Ovary (tissue), 10 donors: ENCODE measurements at places on chromosomes 4 and X. TPM values are rescaled to one million over a fixed set of nuclear protein-coding genes. Genes with fewer than 3 reads are reported as not detected.

INTS12 gene
- 18.5 TPM for total RNA-seq

NLGN4X gene
- 27.5 TPM for total RNA-seq

USP46 gene
- 26.9 TPM for total RNA-seq

IL2RG gene
- 1.1 TPM for total RNA-seq

TCEAL5 gene
- 4.0 TPM for total RNA-seq

FIP1L1 gene
- 60.3 TPM for total RNA-seq

ARMCX4 gene
- total RNA-seq = 27.6 TPM

CD40LG gene
- not detected for total RNA-seq

WWC2 gene
- 32.7 TPM for total RNA-seq

EGF gene
- not detected for total RNA-seq

ZNF630 gene
- total RNA-seq = 4.3 TPM

CUL4B gene
- 52.8 TPM for total RNA-seq

EFHC2 gene
- 6.1 TPM for total RNA-seq

DNA sequence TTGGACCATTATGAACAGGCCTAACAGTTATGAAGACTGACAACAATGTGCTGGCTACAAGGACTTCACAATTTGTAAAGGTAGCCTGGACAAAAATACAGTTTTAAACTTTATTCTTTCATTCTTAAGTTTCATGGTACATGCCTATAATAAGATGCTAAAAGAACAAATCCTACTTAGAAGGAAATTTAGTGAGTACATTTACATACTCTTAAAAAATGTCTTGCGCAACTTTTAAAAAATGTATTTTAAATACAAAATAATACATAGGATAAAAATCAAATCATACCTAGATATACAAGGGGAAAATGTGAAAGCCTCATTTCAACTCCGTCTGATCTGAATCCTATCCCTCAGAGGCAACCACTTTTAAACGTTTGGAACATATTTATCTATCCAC, 200.7 kb upstream of the SPIN4 start:
- no peak for DNase-seq

GRCh38 chrX:12610079-12610478, 181.1 kb upstream of the PRPS2 start:
- DNase-seq = no peak

GRCh38 chr4:98430708-98431403, 169.7 kb downstream of the RAP1GDS1 start:
- no peak for DNase-seq

GRCh38 chr4:128615197-128615596, 194.3 kb upstream of the JADE1 start:
- DNase-seq = no peak

DNA sequence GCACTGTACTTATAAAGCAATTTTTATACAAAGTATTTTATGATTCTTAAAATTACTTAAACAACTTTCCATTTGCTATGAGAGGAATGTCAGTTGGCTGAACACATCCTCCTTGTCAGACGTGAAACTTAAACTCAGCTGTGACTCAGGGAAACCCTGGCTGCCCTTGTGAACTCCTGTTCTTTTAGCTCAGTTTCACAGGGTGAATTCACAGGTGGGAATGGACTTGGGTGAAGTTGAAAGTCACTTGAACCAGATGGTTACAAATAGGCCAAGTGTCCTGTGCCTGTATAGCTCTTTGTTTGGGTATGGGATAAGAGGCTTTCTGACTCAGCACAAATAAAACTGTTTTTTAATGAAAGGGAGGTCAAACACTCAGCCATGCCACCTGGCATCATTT, 67.4 kb upstream of the FAM47B start:
- no peak for DNase-seq

DNA sequence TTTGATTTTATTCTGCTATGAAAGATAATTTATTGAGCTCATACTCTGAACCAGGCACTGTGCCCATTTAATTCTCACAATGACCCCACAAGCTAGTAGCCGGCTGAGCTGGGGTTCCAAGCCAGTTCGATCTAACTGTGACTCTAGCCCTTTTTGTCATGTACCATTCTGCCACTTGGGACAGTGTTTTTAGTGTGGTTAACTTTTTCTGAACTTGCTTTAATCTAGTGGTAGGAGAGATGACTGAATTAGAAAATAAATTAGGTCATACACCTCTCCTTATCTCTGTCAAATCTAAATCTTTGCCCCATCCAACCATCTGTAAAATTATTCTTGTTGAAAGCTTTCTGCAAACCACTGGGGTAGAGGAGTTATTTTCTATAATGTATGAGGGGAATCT, 136.0 kb downstream of the CBR4 start:
- DNase-seq = no peak

GRCh38 chrX:33721927-33722326, 410.2 kb downstream of the FAM47A start:
- no peak for DNase-seq

DNA sequence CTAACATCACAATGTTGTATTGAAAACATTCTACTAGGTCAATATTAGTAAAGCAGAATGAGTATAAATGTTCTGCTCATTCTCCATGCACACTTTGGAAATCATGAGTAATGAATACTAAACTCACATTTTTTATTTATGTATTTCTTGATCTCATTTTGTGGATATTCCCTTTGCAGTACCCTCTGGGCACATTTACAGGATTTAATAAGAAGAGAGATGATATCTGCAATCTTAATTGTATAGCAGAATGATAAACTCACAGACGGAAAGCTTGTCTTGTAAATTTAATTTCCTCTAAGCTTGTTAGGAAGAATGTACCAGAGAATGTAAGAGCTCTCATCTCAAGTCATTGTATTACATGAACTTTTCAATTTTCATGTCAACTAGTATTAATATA, 1279.7 kb downstream of the PCDH7 start:
- no peak for DNase-seq

DNA sequence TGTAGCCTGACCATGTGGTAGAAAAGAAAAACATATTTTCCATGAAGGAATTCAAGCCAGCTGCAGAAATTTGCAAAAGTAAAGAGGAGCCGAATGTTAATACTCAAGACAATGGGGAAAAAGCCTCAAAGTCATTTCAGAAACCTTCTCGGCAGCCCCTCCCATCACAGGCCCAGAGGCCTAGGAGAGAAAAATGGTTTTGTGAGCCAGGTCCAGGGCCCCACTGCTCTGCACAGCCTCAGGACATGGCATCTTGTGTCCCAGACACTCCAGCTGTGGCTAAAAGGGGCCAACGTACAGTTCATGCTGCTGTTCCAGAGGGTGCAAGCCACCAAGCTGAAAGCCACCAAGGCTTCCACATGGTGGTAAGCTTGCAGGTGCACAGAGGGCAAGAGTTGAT, 50.9 kb upstream of the BBS12 start:
- DNase-seq = no peak

DNA sequence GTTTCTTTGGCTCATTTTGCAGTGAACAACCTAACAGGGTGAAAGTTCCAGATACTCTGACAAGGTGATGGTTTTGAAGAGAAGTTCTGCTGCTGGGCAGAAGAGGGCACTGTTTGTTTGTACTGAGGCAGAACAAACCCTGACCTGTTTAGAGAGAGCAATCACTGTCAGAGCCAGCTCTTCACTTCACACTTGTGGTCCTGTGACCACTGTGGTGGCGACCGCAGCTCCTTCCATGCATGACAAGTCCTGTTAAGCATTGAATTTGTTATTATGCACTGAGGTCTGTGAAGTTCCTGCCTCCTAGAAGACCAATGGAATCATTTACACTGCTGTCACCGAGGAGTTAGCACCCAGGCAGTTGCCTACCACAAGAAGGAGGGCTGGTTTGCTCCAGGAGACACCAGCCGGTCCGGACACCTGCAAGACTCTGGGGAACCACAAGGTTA, 86.6 kb downstream of the ZNF330 start:
- no peak for DNase-seq

DNA sequence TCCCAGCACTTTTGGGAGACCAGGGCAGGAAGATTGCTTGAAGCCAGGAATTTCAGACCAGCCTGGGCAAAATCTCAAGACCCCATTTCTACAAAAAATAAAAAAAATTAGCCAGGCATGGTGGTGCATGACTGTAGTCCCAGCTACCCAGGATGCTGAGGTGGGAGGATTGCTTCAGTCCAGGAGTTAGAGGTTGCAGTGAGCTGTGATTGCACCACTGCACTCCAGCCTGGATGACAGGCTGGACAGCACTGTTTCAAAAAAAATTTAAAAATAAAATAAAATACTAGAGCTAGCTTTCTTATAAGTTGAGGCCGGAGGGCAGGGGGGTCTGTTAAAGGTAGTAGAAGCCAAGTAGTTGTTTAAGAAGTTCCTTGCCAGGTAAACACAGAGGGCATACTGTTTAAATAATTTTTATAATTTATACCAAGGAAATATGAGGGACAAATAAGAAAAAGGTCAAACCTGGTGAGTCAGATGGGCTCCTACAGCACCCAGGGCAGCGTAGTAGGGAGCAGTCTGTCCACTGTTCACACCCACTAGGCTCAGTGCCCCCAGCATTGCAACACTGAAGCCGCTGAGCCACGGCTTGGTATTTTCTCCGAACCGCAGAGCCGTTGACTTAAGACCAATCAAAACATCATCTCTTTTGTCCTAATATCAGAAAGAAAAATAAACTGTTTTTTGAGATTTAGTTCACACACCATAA, 17.3 kb downstream of the COQ2 start:
- no peak for DNase-seq

- no peak for DNase-seq
These were observed 255.0 kb downstream of the MAGEB5 start for GRCh38 chrX:26470941-26471340.

- no peak for DNase-seq
These were observed 1.1 kb upstream of the FMR1 start for GRCh38 chrX:147910607-147911006.

- no peak for DNase-seq
These were observed 999.2 kb downstream of the ADGRL3 start for GRCh38 chr4:62199291-62199810.

- no peak for DNase-seq
These were observed 664.3 kb upstream of the TENM3 start for GRCh38 chr4:181578911-181579310.

GRCh38 chr4:168695288-168695687, 198.4 kb downstream of the PALLD start:
- DNase-seq = no peak

DNA sequence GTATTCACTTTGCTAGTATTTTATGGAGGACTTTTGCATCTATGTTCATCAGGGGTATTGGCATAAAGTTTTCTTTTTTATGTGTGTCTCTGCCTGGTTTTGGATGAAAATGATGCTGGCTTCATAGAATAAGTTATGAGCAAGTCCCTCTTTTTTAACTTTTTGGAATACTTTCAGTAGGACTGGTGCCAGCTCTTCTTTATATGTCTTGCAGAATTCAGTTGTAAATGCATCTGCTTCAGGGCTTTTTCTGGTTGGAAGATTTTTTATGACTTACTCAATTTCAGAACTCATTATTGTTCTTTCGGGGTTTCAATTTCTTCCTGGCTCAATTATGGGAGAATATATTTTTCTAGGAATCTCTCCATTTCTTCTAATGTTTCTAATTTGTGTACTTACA, 9.1 kb upstream of the CSN2 start:
- DNase-seq = no peak

DNA sequence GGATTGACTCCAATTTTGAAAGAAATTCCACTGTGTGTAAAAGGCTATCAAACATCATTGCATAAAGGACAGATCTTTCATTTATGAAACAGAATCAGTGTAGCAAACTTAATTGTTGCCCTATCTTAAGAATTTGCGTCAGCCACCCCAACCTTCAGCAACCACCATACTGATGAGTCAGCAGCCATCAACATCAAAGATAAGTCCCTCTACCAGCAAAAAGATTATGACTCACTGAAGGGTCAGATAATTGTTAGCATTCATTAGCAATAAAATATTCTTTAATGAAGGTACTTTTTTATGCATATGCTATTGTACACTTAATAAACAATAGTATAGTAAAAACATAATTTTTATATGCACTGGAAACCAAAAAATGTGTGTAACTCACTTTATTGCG, 15.8 kb upstream of the GRSF1 start:
- DNase-seq = no peak

DNA sequence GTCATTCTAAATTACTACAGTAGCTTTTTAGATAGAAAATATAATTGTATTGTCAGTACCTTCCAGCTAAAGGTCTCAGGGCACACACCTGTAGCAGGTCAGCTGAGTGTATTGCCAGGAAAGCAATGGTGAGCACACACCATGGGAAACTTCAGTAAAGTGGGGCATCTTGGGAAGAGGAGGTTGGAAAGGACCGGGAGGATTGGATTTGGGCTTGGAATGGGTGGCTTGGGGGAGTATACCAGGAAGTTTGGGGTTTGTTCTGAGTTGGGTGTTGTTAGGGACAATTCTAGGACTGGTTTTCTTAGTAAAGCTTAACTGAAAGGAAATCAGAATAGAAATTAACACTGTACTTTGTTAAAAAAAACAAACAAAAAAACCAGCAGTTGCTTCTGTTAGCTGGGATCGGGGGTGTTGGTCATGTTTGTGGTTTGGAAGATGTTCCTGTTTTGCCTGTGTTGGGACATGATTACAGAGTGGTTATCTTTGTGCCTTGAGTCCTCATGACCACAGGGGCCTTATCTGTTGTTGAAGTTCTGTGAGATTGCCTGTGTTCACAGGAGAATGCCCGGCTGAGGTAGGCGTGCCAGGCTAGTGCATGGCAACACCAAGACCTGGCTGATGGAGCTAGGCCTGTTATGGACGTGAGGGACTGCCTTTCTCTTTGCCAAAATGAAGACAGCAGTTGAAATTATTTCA, 35.1 kb downstream of the PRIMPOL start:
- DNase-seq = no peak

DNA sequence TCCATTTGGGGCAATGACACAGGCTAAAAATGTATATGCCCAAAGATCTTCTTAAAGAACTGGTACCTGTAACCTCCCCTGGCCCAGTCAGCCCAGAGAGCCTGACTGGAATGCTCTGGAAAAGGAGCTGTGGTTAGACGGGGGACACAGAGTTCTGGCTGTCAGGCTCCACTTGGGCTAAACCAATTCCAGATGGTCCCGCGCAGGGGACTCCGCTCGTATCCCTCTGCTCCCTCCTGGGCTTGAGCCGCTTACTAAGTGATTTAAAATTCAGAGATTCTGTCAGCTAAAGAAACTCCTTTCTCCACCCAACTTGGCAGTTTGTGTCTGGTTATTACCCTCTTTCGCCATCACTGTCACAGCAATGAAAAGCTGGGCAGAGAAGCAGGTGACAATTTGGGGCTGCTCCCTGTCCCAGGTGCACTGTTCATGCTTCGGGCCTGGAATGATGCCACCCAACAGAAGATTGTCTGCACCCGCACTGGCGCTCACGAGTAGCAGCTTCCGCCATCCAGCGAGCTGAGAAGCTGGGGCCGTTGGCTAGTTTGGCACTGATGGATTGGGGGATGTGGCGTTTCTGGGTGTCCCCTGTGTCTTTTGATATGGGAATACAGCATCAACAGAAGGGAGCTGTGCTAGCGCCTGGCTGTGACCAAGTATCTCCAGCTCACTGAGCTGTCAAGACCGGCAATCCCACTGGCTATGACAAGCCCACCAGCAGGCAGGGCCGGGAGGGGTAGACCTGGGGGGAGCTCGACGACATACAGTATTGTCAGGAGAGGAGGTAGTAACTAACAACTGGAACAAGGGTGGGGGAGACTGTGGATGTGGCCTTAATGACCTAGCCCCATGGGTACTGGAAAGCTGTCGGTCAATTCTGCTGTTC, 6.7 kb upstream of the IRAK1 start:
- no peak for DNase-seq

GRCh38 chrX:37783305-37783704, 3.4 kb downstream of the CYBB start:
- no peak for DNase-seq
